ENCODE measurements at places on chromosomes 1 and 21.

DNA sequence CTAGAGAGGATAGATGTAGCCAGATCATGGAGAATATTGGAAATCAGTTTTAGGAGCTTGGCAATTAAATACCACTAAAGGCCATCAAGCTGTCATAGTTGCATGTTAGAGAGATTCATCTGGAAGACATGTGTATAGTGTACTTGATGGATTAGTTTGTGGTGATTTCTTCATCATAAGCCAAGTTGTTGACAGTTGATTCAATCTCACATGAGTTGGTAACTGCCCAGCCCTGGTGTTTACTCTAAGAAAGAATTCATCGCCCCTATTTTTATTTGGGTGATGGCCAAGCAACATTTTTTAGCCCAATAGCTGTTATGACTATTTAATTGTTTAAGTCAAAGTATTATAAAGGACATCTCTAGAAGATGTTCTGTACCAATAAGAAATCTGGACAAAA is 737.6 kb downstream of the PLA2G4A start:
- DNase-seq, result no peak

- DNase-seq, result no peak
These were observed 13.0 kb upstream of the ZNF692 start for GRCh38 chr1:248871837-248872401.

- DNase-seq, result no peak
These were observed 70.0 kb downstream of the APP start for GRCh38 chr21:26100573-26100972.

GRCh38 chr1:172976222-172977041 is 74.3 kb downstream of the TNFSF18 start:
- no peak for DNase-seq

DNA sequence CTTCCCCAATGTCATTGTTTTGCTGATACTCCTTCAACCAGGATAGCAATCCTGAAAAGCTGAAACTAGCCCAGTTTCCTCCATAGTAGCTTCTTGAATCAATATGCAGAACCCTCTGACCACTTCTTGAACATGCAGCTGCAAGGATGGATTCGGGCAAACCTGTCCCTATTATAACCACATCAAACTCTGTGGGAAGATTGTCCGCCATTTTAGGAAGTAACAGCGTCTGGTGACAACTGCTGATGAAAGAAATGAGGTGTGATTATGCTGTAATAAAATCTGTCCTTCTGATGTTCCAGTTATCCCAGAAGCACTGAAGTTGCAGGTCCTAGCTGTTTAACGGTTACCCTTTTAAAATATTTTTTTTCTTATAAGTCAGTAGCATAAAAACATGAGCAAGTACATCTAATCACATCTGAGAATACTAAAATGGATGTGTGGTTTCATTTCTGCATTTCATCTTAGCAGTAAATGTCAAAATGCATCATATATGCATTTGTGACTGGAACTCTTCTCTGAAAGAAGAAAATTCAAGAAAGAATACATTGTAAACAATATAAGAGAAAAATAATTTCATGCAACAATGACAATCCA is 4.5 kb downstream of the CHML start:
- no peak for DNase-seq

GRCh38 chr1:156858555-156858956 is 361 bp downstream of the INSRR start:
- no peak for DNase-seq

DNA sequence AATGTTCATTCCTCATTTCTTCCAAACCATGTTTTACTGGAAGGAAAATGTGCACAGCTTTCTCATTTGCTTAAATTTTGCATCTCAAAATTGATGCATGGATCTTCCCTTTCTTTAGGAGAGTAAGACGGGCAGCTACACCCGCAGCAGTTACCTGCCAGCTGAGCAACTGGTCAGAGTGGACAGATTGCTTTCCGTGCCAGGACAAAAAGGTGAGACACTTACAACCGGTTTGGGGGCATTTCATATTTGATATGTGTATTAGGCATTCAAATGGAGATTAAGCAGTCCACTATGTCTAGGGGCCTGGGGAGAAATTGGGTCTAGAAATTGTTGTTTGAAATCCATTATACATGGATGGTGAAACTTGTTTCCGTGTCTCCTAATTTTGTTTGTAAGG is 12.9 kb downstream of the C8A start:
- DNase-seq, result no peak

- no peak for DNase-seq
These were observed 27.5 kb upstream of the COL9A2 start for GRCh38 chr1:40344597-40344996.

GRCh38 chr1:153685544-153686340 is 7.3 kb downstream of the NPR1 start:
- no peak for DNase-seq

DNA sequence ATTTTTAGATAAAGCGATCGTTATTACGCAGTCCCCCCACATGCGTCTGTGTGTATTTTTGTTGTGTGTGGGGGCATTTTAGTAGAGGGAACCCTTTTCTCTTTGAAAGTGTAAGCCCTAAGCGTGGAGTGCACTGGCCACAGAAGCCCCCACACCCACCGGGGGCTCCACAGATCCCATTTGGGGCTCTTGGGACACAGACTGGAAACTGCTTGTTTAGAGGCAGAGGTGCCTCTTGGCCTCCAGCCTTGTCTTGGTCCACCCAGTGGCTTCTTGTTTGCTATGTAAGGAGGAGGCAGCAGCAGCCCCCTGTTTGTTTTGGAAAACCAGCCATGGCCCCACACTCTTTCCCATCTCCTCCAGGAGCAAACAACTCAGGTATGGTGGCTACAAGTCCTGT is 42.8 kb downstream of the SLC37A1 start:
- DNase-seq, result no peak

GRCh38 chr1:12513181-12513580 is 104.8 kb downstream of the DHRS3 start:
- no peak for DNase-seq

GRCh38 chr1:206041640-206042039 is 11.3 kb upstream of the RHEX start:
- DNase-seq, result no peak

DNA sequence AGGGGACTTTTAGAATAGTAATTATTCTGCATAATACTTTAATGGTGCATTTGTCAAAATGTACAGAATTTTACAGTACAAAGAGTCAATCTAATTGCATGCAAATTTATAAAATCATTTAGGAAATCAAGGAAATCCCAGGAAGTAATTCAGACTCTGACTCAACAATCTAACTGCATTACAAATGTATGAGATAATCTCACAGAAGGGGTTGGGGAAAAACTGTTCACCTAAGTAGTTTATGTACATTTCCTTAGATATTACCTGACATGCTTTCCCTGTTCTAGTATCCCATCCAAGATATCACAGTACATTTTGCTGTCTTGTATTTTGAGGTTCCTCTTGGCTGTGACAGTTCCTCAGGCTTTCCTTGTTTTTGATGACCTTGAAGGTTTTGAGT is 4.7 kb downstream of the CRB1 start:
- DNase-seq, result no peak

DNA sequence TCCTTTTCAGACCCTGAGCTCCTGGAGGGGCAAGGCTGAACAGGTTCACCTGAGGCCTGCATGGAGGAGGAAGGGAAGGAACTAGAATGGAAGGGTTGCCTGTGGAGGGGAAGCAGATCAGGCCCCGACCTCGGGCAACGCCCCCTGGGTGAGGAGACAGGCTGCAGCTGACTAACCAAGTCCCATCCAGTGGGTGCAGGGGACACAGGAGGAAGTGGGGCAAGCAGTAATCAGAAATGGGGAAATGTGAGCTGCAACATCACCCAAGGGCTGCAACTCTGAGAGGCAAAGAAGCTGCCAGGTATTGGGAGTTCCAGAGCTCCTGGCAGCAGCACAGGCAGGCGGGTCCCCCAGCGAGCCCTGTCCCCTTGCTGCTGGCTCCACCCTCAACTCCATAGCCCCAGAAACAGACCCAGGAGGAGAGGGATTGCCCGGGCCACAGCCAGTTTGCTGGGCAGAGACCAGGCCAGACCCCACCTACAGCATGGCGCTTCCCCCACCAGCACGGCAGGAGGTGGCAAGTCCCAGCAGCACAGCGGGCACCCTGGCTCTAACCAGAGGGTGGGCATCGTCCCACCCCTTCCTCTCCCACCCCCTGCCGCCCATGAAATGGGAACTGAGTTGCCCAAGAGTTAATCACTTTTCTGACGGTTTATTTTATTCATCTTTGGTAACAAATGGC is 38.5 kb downstream of the MRPL37 start:
- no peak for DNase-seq

DNA sequence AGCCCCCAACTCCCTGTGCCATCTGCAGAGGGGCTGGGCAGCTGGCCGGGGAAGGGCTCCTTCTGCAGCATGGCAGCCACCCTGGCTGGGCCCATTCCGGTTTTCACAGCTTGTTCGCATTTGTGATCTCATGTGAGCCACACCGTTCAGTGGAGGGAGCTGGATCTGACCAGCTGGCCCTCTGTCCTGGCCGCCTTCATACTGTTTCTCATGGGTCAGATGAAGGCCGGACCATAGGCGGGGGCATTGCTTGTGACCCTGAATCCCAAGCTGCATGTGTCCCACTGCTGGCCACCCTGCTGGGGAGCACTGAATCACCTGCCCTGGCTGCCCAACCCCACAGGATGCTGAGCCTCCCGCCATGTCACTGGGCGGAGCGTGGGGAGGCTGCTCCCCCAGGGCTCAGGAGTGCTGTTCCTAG is 36.4 kb upstream of the PRSS38 start:
- no peak for DNase-seq

DNA sequence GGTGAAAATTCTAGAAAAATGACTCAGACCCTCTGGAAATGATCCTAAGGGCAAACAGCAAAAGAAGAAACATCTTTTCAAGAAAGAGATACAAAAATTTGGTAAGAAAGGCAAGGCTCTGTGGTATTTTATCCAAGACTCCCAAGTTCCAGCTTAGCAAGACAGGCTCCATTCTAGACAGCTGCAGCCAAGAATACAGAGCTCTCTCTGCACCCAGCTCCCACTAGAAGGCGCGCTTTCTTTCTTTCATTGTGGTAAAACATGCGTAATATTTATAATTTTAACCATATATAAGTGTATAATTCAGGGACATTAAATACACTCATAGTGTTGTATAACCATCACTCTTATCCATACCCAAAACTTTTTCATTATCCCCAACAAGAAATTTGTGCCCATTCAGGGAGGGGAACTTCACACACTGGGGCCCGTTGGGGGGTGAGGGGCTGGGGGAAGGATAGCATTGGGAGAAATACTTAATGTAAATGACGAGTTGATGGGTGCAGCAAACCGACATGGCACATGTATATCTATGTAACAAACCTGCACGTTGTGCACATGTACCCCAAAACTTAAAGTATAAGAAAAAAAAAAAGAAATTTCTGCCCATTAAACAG is 2.2 kb upstream of the HFM1 start:
- DNase-seq, result no peak

GRCh38 chr1:222109836-222110235 is 367.9 kb upstream of the DUSP10 start:
- no peak for DNase-seq

- no peak for DNase-seq
These were observed 49.4 kb downstream of the RNF2 start for GRCh38 chr1:185094761-185095160.

GRCh38 chr1:54096877-54097240 is 43.5 kb downstream of the TCEANC2 start:
- no peak for DNase-seq

- no peak for DNase-seq
These were observed 31.5 kb downstream of the C1orf198 start for GRCh38 chr1:230836793-230837192.

DNA sequence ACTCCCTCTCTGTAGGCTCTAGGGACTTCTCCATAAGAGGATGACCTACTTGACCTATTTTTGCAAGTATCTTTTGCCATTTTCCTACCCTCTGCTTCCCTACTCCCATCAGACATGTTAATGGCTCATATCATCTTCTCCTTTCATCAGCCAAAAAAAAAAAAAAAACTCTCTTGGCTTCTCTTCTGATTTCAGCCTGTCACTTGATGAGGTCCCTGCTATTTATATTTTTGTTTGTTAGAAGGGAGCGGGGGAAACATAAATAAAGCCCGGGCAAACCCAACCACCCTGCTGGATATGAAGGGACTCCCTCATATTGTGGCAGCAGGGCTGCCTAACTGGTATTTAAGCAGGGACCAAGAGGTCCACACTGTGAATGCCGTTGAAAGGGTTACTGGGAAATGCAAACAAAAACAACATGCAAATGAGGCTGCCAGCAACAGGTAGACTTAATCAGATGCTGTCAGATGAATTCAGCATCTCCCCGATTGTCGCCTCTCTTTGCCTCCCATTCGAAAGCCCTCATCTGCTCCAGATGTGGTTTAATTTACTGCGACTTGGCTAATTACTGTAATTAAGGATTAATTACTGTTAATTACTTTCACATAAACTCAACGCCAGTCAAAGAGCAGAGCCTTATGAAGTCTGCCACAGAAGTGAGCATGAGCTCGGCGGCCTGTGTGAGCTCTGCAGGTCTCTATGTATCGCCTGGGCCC is 172.3 kb downstream of the PBX1 start:
- DNase-seq, result no peak

DNA sequence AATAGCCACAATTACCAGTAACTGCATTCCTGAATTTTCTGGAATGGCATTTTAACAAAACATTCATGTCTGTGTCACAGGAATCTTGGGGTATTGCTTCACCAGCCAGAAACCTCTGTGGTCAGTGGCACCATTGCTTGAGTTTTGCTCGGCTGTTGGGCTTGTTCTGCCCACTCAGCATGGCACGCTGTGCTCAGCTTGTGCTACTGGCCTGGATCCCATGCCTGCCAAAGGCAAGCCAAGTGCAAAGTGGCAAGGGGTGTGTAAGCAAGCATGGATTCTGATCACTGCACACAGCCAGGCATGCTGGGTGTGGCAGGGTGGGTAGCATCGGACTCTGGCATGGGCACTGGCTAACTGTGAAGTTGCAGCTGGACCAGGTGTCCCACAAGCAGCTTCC is 1150.9 kb downstream of the MRPL39 start:
- DNase-seq, result no peak

DNA sequence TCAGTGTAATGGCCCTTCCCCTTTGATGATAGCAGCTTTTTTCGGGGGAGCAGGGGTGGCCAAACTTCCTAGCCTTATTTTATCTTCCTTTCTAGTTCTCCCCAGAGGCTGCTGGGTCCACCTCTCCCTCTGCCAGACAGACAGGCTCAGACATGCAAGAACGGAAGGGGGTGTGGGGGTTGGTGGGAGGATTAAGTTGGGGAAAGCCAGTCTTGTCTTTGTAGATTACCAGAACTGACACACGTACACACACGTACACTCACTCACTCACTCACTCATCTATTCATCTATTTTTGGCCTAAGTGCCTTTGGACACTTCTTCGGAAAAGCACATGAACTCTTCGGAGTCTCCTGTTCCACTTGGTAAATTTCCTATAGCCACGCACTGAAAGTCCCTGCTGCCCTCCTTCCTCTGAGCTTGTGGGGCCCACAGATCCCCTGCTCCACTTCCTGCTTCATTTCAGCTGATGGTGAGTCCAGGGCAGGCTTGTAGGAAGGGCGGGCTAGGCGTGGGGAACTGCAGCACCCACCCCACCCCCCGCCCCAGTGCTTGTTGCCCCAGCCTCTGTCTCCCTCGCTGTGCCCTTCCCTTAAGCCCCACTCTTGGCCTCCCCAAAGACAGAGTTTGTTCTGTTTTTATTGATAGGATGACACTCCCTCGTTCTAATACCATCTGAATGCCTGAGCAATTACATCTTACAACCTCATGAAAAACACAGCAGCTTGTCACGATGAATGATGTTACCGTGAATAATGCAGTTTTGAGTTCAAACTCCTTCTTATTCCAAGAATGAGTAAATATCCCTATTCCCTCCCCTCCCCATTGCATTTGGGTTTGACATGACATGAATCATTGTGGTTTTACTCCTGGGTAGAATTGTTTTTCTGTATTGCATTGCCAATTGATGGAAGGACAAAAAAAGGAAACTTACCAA is 60.7 kb upstream of the ATP5PO start:
- DNase-seq, result no peak

All from HCT116 (cell line).